ENCODE measurements at places on chromosomes 2 and 18. TPM values are rescaled to one million over a fixed set of nuclear protein-coding genes. Genes with fewer than 3 reads are reported as not detected.

DNA sequence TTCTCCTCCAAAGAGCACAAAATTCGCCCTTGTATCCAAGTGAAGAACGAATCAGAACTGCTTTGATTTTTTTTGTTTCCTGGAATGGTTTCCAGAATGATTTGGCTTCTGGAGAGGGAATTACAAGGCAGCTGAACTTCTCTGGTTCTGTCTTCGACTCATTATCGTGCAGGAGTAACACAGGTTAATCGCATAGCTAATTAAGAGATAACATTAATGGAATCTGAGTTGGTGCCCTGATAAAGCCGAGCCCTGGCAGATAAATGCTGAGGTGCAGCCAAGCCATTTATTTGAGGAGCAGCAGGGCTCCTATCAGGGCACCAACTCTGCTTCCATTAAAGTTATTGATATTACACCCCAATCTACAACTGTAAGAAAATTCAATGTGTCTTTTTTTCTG is 433.7 kb downstream of the ZNF521 start:
- no peak overlapping the region for H3K27ac ChIP-seq
- H3K4me1 ChIP-seq, result no peaks in the 10 kb centered on the region
- DNase-seq, result no peak
- H3K27me3 ChIP-seq, result no peaks in the 10 kb centered on the region
- no peaks in the 10 kb centered on the region for H3K36me3 ChIP-seq

PDCD1 gene
- 9.5 TPM for total RNA-seq

HOXD4 gene
- total RNA-seq, result not detected

GRCh38 chr2:60282886-60283285 is 270.6 kb downstream of the BCL11A start:
- H3K27ac ChIP-seq, result no peak overlapping the region
- H3K4me3 ChIP-seq, result no peak overlapping the region
- H3K36me3 ChIP-seq, result no peaks in the 10 kb centered on the region
- no peaks in the 10 kb centered on the region for H3K4me1 ChIP-seq
- no peaks in the 10 kb centered on the region for H3K27me3 ChIP-seq
- DNase-seq, result no peak

EHBP1 gene
- 22.3 TPM for total RNA-seq

- H3K27me3 ChIP-seq, result no peaks in the 10 kb centered on the region
- no peak overlapping the region for H3K4me3 ChIP-seq
- no peak overlapping the region for H3K27ac ChIP-seq
- no peaks in the 10 kb centered on the region for H3K36me3 ChIP-seq
- DNase-seq, result no peak
Observed at GRCh38 chr2:154455166-154455565, 243.3 kb upstream of the KCNJ3 start.

TUBA3E gene
- not detected for total RNA-seq

DNA sequence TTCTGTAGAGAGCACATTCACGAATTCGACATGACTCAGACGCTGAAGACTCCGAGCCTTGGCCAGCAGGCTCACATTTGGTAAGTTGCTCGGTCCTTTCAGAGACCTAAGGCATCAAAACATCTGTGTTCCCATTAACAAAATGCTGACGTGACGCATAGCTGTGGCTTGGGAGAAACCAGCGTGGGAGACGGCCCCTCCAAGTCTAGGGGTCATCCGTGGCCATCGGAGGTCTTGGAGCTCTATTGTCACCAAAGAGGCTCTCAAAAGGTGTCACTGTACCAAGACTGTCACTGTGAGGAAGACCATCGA is 14.9 kb downstream of the FBLN7 start:
- no peak for DNase-seq
- H3K4me1 ChIP-seq, result peaks cover 33% of the 10 kb centered on the region
- H3K27ac ChIP-seq, result no peak overlapping the region
- H3K36me3 ChIP-seq, result no peaks in the 10 kb centered on the region
- H3K4me3 ChIP-seq, result no peak overlapping the region

SERPINB8 gene
- 11.0 TPM for total RNA-seq

GRCh38 chr2:141942006-141942789 is 188.6 kb downstream of the LRP1B start:
- H3K27ac ChIP-seq, result no peak overlapping the region
- no peak for DNase-seq
- no peak overlapping the region for H3K4me3 ChIP-seq
- H3K4me1 ChIP-seq, result no peaks in the 10 kb centered on the region
- H3K27me3 ChIP-seq, result no peaks in the 10 kb centered on the region

GRCh38 chr2:188979187-188980114 is 5.3 kb downstream of the COL3A1 start:
- no peaks in the 10 kb centered on the region for H3K4me1 ChIP-seq
- no peak for DNase-seq
- H3K27me3 ChIP-seq, result no peaks in the 10 kb centered on the region
- no peak overlapping the region for H3K27ac ChIP-seq
- H3K36me3 ChIP-seq, result no peaks in the 10 kb centered on the region

DNA sequence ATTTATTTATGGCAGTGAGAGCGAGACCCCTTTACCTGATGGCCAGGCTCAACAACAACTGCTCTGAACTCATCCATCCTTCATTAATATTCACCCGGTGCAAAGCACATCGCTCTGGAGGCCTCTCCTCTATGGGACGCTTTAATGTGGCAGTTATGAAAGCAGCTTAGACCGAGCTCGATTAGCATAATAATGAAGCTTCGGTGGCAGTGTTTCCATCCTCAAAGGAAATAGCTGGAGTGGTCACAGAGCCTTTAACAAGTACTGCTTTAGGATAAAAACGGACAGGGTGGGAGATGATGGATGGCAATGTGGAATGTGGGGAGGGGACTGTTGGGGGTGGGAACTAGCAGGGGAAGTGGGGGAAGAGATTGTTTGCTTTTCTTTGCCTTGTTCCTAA is 243.9 kb downstream of the SLC4A3 start:
- no peaks in the 10 kb centered on the region for H3K27me3 ChIP-seq
- no peak overlapping the region for H3K4me3 ChIP-seq
- H3K4me1 ChIP-seq, result no peaks in the 10 kb centered on the region
- no peak overlapping the region for H3K27ac ChIP-seq

DNA sequence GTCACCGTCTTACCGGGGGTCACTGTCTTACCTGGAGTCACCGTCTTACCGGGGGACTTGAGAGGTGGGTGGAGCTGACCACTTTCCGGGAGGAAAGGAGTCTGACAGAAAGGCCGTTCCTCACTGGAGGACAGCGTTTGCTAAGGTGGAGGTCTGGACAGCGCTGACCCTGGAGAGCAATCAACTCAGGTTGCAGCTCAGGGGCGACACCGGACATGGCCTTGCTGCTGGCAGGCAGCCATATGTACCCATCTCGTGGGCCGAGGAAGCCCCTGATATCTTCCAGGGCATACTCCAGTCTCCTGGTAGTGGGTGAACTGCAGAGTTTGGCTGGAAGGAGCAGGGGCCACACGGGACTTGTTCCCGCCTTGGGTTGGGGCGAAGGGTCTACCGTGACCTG is 234.6 kb upstream of the MYT1L start:
- no peak overlapping the region for H3K4me3 ChIP-seq
- H3K27me3 ChIP-seq, result no peaks in the 10 kb centered on the region
- DNase-seq, result no peak
- no peaks in the 10 kb centered on the region for H3K36me3 ChIP-seq
- H3K4me1 ChIP-seq, result no peaks in the 10 kb centered on the region
- no peak overlapping the region for H3K27ac ChIP-seq

ZNF396 gene
- total RNA-seq, result 0.28 TPM

- no peaks in the 10 kb centered on the region for H3K27me3 ChIP-seq
- DNase-seq, result no peak
- H3K36me3 ChIP-seq, result no peaks in the 10 kb centered on the region
- no peak overlapping the region for H3K4me3 ChIP-seq
- no peak overlapping the region for H3K27ac ChIP-seq
- peaks cover 7% of the 10 kb centered on the region for H3K4me1 ChIP-seq
Observed at GRCh38 chr2:111664275-111664850, 219.6 kb downstream of the ANAPC1 start.

DNA sequence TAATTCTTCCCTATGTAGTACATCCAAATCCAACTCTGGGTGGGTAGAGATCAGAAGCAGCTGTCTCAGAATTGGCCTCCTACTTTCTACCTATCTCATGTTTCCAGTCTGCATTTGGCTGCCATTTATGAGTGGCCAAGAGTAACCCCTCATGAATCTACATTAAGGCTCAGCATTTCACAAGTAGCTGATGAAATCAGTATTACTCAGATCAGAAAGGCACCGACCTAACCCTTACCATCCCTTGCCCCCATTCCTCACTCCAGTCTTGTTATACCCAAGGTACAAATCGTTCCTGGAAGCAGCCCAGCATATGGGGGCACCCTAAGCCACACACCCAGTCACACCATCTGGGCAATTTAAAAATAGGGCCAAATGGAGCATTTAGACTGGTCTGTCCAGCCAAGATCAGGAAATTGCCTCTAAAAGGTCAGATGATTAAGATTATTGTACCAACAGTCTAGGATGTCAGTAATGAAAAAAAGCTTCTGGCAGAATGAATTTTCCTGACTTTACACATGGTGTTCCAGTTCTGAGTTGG is 37.1 kb downstream of the CD28 start:
- DNase-seq, result no peak
- peak overlapping the region; percentile 38 for H3K27ac ChIP-seq
- H3K4me1 ChIP-seq, result peaks cover 73% of the 10 kb centered on the region
- H3K4me3 ChIP-seq, result no peak overlapping the region
- peaks cover under 1% of the 10 kb centered on the region for H3K36me3 ChIP-seq
- no peaks in the 10 kb centered on the region for H3K27me3 ChIP-seq

ANKRD62 gene
- total RNA-seq, result not detected

DNA sequence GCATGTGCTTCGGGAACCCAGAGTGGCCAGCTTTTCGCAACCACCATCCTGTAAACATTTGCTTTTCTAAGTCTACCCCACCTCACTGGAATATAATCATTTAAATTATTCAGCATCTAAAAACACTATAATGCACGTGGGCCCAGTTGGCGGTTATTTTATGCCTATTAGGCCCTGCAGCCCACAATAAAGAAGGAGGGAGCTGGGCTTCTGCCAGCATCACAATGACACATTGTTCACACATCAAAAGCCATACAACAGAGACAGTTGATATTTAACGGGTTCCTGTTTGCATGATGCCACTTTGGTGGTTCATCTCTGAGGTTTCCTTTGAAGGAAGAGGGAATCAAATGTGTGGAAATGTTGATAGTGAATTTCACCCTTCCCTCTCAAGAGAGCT is 916.0 kb upstream of the CELF4 start:
- no peak overlapping the region for H3K4me3 ChIP-seq
- DNase-seq, result no peak
- H3K4me1 ChIP-seq, result no peaks in the 10 kb centered on the region
- H3K27me3 ChIP-seq, result no peaks in the 10 kb centered on the region
